CD4-positive, alpha-beta T cell treated with Interleukin-10 for 1 hour (primary cell): ENCODE measurements at places on chromosomes 6 and 20.

DNA sequence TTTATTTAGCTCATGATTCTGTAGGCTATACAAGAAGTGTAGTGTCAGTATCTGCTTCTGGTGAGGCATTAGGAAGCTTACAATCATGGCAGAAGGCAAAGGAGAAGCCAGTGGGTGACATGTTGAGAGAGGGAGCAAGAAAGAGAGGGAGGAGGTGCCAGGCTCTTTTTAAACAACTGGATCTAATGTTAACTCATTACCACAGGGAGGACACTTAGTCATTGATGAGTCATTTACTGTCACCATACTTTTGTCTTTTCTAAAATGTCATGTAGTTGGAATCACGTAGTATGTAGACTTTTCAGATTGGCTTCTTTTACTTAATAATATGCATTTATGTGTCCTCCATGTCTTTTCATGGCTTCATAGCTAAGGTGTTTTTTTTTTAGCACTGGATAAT is 58.1 kb downstream of the NUS1 start:
- DNase-seq, result no peak

DNA sequence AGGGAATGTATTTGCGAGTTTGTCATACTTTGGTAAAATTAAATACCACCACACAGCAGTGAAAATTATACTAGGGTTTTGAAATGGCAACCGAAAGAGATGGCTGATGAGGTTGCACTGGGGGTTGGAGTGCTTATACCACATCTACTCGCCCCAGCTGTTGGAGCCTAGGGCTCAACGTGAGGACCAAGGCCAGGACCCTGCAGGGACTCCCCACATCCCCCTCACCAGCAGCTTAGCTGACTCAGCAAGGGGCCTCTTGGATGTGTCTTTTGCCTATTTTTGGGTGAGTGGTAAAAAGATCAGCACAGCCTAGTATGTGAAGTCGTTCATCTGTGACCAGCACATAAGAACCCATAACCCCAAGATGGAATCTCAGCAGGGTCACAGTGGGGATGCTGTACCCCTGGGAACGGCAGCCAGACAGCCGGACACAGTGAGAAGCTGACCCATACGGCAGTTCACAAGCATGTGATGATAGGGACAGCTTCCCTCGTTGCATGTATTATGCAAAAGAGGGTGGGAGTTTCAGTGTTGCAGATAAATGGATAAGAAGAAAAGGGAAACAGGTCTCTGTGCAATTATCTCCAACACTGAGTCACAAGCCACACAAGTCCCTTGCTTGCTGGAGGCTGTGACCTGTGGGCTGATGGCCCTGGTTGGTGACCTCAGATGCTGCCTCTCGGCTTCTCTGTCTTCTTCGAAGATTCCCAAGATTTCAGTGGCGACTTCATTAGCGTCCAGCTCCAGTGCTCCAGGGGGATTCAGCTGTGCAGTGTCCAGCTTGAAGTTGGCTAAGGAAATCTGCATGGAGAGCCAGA is 20.9 kb upstream of the SPO11 start:
- DNase-seq, result no peak

- peak; percentile 37 for DNase-seq
Measured at GRCh38 chr20:57618091-57618763, 2.0 kb downstream of the ZBP1 start.

DNA sequence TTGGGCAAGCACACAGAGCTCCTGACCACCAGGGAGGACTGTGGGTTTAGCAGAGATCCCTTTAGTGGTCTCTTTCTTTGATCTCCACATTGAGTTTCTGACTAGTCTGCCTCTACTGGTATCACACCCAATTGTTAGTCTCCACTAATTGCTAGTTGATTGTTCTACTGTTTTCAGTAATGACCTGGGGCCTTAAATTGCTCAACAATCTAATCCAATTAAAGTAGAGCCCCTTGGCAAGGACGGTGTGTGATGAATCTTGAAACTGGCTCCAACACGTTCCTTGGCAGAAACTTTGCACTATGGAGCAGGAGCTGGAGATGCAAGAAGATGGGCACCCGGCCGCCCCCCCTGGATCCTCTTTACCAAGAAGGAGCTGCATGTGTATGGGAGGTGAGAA is 12.3 kb downstream of the FAM50B start:
- no peak for DNase-seq

GRCh38 chr20:52031206-52031562 is 160.4 kb downstream of the ZFP64 start:
- no peak for DNase-seq

DNA sequence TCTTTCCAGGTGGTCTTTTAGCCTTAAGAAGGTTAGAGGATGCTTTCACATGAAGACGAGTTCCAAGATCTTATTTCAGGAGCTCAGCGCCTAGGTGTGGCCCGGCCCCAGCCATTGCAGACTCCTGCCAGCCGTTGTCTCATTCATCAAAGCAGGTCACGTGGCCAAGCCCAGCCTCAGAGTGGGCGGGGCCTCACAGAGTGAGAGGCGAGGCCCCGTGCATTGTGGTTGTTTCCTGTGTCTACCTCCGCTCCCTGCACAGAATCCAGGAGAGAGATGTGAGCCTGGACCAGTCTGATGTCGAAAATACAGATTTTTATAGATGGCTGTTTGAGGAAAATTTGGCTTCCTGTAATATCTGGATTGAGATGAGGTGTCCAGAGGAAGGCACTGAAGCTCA is 49.2 kb upstream of the CST5 start:
- peak; percentile 50 for DNase-seq

GRCh38 chr6:31728767-31729514 is at the start of gene DDAH2:
TSS of gene DDAH2 (minus strand) at chr6:31729299. CDS start at chr6:31729161, 138 bp downstream.
- no peak for DNase-seq

DNA sequence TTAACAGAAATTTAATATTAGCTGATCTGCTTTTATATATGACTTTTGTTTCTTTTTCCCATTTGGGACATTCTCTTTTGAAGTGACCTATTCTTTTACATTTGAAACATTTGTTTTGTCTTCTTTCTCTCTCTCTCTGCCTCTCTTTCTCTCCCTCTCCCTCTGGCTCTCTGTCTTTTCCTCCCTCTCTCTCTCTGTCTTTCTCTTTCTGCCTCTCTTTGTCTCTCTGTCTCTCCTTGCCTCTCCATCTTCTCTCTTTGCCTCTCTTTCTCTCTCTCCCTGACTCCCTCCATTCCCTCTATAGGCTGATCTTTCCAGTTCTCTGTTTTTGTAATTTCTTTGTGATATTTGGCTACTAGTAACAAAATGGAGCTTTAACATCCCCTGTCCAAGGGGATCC is 52.0 kb upstream of the TULP1 start:
- DNase-seq, result no peak

- DNase-seq, result no peak
Measured at GRCh38 chr20:34452281-34452982, 63.8 kb upstream of the DYNLRB1 start.

GRCh38 chr20:50320901-50321796 is 130.5 kb downstream of the CEBPB start:
- no peak for DNase-seq

DNA sequence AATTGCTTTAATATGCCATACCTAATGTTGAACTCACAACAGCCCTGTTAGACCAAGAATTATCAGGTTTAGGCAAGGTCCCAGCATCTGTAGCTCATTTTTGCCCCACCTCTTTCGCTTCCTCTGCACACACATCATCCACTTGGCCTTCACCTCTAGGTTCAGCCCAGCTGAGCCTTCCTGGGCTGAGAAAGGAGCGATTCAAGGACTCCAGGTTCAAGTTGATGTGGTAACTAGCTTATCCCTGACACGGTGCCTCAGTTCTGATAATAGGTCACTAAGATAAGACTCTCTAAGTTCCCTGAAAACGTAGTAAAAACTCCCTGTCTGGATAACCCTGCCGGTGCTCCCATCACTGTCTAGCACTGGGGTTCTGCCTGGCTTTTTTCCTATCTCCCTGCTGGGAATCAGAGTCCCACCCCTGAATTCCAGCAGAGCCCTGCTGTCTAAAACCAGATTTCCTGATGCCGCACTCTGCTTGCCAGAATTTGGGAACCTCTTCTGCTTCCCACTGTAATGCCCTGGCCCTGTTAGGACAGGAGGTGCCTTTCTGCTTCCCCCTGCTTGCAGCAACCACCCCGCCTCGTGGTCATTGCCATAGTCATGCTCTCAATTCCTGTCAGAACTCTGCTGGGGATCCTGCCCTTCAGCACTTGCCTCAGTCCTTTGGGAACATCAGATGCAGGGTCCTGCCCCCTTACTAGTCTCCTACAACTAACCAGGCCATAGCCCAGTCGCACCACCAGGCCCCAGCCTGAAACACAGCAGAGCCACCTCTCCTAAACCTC is 47.6 kb downstream of the ALDH8A1 start:
- DNase-seq, result no peak

GRCh38 chr6:142210606-142211005 is 63.5 kb downstream of the VTA1 start:
- DNase-seq, result no peak

DNA sequence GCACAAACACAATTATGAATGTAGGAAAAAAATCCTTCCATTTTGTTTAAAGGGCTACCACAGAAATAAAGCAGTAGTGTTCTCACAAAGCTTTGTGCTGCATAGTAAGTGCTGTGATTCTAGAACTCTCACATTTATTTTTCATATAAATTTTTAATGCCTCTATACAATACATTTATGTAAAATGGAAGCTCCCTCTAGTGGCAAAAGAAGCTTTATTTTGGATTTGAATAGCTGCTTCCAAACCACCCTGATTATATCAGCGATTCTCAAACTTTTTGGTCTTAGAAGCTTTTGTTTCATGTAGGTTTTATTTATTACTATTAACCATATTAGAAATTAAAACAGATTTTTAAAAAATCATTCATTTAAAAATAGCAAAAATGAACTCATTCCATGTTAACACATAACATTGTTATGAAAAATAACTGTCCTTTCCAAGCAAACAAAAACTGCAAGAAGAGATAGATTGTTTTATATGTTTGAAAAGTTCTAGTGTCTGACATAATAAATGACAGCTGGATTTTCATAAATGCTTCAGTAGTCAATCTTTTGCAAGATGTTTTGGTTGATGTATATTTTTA is 38.4 kb downstream of the HS3ST5 start:
- no peak for DNase-seq

DNA sequence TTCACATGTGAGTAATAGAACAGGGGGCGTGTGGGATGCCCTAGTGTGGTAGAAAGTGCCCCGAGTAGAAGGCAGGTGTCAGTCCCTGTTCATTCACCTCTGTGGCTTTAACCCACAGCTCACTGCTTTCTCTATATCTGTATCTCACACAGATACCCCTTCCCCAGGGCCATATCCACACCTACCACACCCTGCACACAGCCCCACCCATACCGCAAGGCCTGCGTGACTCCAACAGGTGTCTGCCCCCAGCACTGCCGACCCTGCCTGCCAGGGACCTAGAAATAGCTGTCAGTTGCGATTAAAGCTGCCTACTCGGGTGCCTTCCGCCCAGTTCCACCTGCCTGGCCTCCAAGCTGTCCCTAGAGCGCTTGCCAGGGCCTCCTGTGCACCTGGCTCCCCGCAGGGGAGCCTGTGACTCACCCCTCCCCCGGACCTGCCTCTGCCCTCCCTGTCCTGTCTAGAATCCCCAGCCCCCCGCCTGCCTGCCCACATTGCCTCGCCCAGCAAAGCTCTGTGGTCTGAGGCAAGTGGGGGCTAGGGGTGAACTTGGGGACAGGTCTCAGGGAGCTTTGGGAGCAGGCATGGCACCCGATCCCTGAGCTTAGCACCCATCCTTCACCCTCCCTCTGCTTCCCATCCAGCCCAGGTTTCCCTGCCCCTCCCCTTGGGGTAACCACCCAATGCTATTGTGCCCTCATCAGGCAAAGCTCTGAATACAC is 38.3 kb upstream of the ID1 start:
- no peak for DNase-seq

DNA sequence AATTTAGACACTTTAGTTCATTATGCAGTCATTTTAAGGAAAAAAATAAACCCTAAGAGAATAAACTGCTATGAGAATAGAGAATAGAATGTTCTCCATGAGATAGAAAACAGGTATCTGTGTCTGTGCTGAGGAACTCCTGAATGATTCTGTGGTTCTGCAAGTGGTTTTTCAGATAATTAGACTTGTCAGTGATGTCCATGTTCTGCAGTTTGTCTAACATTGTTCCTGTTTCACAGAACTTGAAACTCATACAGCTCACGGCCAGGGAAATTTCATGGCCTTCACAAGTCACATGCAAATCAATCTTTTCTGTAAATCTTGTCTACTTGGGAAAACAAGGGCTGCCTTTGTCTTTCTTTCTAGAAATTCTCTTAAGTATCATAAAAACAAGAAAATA is 73.4 kb upstream of the HMGCLL1 start:
- DNase-seq, result no peak

GRCh38 chr6:90124874-90125510 is 171.7 kb downstream of the BACH2 start:
- DNase-seq, result no peak

GRCh38 chr6:158503846-158504245 is 56.0 kb upstream of the TMEM181 start:
- no peak for DNase-seq

GRCh38 chr6:34924831-34925625 is 36.0 kb downstream of the ANKS1A start:
- DNase-seq, result no peak

DNA sequence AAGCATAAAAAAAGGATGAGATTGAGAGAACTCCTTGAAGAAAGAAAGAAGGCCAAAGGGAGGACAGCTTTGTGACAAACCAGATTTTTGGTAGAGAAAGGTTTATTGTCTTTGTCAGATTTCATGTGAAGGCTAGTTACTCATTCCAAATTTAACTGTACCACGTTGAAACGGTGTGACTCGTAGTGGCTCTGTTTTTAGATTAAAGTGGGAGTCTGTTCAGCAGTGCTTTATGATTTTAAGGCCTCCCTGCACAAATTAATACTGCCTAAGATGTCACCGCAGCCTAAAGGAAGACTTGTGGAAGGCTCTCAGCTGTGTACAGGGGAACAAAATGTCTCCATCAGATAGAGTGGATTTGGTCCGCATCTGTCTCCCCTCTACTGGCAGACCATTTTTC is 35.9 kb downstream of the CDC40 start:
- DNase-seq, result no peak

- DNase-seq, result no peak
Measured at GRCh38 chr20:1810926-1811620, 84.1 kb upstream of the SIRPA start.

DNA sequence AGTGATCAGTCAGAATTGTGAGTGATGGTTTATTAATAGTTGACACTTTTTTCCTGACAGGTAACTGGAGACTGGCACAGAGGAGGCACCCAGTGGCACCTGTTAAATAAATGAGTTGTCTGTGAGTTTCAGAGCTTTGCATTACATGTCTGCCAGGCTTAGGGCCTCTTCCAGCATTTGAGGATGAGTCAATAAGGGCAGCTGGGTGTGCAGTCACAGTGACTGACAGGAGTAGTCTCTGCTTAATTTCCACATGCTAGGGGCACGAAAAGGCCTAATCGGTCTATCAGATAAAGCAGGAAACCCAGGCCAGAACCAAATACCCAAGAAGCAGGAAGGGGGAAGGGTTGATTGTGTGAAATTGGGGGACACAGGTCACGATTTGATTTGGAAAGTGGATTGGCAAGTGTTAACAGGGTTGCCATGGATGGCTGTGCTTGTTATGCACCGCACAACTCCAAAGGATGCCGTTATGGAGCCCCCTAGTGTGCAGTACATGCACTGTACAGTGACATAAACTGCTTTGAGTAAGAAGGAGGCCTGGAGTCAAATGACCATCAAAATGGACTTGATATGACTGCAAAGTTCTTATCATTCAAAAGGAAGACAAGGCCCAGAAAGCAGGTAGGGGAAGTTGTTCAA is 111.9 kb upstream of the GGTLC1 start:
- peak; percentile 74 for DNase-seq
